ENCODE measurements at places on chromosomes 7 and 10. TPM values are rescaled to one million over a fixed set of nuclear protein-coding genes. Genes with fewer than 3 reads are reported as not detected.

C10orf53 gene
- not detected for total RNA-seq

SPAM1 gene
- not detected for total RNA-seq

KAZALD1 gene
- total RNA-seq, result 4.2 TPM

IFIT2 gene
- 2.9 TPM for total RNA-seq

ECHS1 gene
- total RNA-seq, result 45.4 TPM

WASL gene
- 24.8 TPM for total RNA-seq

DRGX gene
- total RNA-seq, result not detected

MSRB2 gene
- total RNA-seq, result 15.2 TPM

CEP55 gene
- total RNA-seq, result 3.2 TPM

HMX2 gene
- total RNA-seq, result not detected

EIF5AL1 gene
- total RNA-seq, result not detected

EN2 gene
- 0.98 TPM for total RNA-seq

CUL2 gene
- total RNA-seq, result 18.7 TPM

ITPRID1 gene
- not detected for total RNA-seq

GNAT3 gene
- not detected for total RNA-seq

GHRHR gene
- not detected for total RNA-seq

SLC25A40 gene
- total RNA-seq, result 30.0 TPM

INHBA gene
- 2.2 TPM for total RNA-seq

TACC2 gene
- total RNA-seq, result 76.4 TPM

VOPP1 gene
- 26.3 TPM for total RNA-seq

SAMD9L gene
- 8.6 TPM for total RNA-seq

C10orf67 gene
- not detected for total RNA-seq

HECW1 gene
- total RNA-seq, result 2.5 TPM

EPHB6 gene
- 68.3 TPM for total RNA-seq

GPR158 gene
- total RNA-seq, result 0.49 TPM

ZMYND11 gene
- total RNA-seq, result 46.4 TPM

ELMO1 gene
- total RNA-seq, result 74.4 TPM

DKK1 gene
- 14.0 TPM for total RNA-seq

KLF14 gene
- not detected for total RNA-seq

TACR2 gene
- total RNA-seq, result 6.1 TPM

CDC14C gene
- total RNA-seq, result not detected

CACNA2D1 gene
- 16.9 TPM for total RNA-seq

NEURL1 gene
- total RNA-seq, result 4.2 TPM

PGAM1 gene
- total RNA-seq, result 224 TPM

EFCAB10 gene
- total RNA-seq, result not detected

C7orf33 gene
- total RNA-seq, result not detected

CBLL1 gene
- 24.1 TPM for total RNA-seq

ELFN1 gene
- 2.2 TPM for total RNA-seq

ZP3 gene
- total RNA-seq, result 2.7 TPM

TAS2R40 gene
- total RNA-seq, result not detected

UROS gene
- 20.9 TPM for total RNA-seq

DBF4 gene
- 8.3 TPM for total RNA-seq

CYP26C1 gene
- not detected for total RNA-seq

DEPP1 gene
- 155 TPM for total RNA-seq

TEX36 gene
- not detected for total RNA-seq

LHFPL3 gene
- not detected for total RNA-seq

CCDC136 gene
- total RNA-seq, result 17.9 TPM

RBP3 gene
- not detected for total RNA-seq

TSPAN33 gene
- 2.7 TPM for total RNA-seq

VPS50 gene
- total RNA-seq, result 13.0 TPM

CELF2 gene
- 54.3 TPM for total RNA-seq

SSC4D gene
- not detected for total RNA-seq

TWIST1 gene
- 11.5 TPM for total RNA-seq

TTYH3 gene
- 33.9 TPM for total RNA-seq

PKD2L1 gene
- not detected for total RNA-seq

Measured in vagina (tissue), 2 donors.